Ammon's horn (tissue), 1 donor: ENCODE measurements at places on chromosomes 3 and 15.

DNA sequence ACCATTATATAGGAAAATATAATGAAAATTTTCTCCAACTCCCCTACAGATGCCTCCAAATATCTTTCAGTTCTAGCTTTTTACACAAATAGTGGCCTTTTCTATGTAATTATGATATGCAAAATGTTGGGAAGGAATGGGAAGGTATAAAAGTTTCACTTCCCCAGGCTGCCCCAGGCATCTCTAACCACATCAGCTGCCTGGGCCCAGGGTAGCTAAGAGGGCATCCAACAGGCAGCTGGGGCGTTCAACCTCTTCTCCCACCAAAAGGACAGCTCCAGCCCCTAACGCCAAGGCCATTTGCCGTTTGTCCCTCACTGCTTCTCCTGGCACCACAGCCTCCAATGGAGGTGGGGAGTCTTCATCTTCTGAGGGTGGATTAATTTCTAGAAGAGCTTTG is 188.1 kb upstream of the TSC22D2 start:
- DNase-seq = no peak

DNA sequence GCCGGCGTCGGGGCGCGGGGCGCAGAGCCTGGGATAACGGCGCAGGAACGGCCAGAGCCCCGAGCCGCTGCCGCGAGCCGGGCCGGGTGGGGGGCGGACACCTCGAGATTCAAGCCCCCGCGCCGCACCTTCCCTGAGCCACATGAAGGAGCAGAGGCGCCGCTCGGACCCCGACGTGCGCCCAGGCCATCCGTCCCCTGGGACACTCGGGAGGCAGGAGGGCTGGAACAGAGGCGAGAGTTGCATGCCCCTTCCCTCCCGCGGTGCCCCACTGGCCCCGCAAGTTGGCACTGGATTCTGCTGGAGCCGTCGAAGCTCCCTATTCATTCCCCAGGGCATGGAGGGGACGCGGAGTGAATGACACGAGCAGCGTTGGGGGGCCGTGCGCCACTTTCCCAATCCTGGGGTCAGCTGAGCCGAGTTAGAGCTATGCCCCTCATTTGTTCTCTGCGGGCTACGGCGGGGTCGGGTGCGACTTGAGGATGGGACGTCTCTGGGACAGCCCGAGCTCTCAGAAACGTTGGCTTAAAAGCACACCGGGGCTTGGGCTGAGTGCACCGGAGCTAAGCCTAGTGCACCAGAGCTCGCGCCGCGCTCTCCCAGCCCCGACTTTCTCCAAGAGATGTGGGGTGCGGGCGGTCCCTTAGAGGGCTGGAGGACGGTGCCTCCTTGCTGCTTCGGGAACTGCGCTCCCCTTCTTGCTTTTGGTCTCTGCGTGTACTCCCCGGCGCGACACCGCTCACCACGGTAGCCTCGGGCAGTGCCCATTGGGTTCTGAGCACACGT is 588 bp downstream of the SLC6A1 start:
- DNase-seq = no peak

DNA sequence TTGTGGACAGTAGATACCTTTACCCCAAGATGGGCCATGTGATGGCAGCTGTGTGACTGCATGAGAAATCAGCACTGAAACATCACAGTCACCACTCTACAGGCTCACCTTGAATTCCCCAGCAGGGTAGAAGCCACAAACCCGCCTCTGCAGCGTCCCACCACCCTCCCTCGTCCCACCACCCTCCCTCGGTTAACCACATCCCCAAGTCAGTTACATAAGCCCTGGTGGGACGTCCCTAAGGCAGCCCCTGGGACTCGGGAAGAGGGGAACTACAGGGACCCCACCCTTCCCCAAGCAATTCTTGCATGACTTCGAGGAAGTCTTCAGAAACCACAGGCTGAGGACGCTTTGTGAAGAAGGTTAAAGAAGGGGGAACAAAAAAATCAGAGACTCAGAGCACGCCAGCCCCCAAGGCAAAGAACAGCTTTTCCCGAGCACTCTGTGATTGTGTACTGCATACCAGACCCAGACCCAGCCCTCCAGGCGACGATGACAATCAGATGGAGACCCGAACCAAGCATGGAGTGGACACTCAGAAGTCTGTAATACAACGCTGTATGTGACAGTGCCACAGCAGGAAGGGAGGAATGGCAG is 60.5 kb downstream of the SH3BP5 start:
- DNase-seq = no peak

DNA sequence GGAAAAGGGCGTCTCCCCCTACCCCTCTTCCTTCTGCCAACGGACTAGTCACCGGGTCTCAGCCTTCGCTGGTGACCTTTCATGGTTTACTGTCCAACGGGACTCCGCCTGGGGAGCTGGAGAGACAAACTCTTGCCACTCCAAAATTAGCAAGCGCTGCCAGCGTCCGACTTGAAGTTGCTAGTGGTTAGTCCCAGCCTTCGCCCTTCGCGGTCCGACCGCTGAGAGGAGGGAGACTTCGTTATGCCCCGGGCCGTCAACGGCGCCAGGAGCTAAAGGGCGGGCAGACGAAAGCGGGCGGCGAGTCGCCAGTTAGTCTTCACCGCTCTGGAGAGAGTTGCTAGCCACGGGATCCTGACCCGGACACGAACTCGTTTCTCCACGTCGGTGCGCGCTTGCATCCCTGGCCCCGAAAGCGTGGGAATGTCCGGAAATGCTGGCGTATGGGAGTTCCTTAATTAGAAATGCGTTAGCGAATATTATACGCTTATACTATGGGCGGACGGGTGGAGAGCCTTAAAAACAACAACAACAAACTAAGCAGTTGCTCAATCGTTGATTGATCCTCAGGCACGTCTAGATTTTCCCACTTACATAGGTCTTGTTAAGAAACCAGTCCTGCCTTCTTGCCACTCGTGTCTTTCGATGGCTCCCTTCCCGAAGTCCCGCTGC is 716 bp downstream of the SMC4 start:
- DNase-seq = peak; percentile 15

- DNase-seq = no peak
Observed at GRCh38 chr15:56732886-56733135, 498 bp downstream of the ZNF280D start.

- peak; percentile 40 for DNase-seq
Observed at GRCh38 chr3:32106929-32107362, 526 bp downstream of the GPD1L start.

- no peak for DNase-seq
Observed at GRCh38 chr3:148265841-148266240, 431.9 kb upstream of the AGTR1 start.

DNA sequence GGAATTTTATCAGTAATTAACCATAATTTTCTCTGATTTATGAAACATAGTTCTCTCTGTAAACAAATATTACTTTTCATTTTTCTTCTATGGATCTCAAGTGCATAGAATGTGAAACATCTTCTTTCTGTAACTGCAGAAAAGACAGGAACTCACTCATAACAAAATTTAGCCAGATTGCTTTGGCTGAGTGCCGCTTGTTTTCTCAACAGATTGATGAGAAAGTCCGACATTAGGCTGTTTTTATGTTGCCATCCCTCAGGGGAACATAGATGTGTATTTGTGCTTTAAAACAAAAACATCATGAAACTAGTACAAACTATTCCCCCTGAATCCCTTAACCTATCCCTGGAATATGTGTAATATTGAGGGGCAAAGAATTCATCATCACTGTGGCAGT is 154.2 kb downstream of the B3GALNT1 start:
- DNase-seq = no peak

- no peak for DNase-seq
Observed at GRCh38 chr3:8743021-8743601, 9.5 kb downstream of the CAV3 start.

GRCh38 chr3:25781758-25782594 is 1.3 kb downstream of the NGLY1 start:
- DNase-seq = no peak

GRCh38 chr3:10187290-10187876 is 22.7 kb downstream of the IRAK2 start:
- DNase-seq = peak; percentile 62

- no peak for DNase-seq
Observed at GRCh38 chr15:88658070-88658965, 19.5 kb downstream of the ISG20 start.

DNA sequence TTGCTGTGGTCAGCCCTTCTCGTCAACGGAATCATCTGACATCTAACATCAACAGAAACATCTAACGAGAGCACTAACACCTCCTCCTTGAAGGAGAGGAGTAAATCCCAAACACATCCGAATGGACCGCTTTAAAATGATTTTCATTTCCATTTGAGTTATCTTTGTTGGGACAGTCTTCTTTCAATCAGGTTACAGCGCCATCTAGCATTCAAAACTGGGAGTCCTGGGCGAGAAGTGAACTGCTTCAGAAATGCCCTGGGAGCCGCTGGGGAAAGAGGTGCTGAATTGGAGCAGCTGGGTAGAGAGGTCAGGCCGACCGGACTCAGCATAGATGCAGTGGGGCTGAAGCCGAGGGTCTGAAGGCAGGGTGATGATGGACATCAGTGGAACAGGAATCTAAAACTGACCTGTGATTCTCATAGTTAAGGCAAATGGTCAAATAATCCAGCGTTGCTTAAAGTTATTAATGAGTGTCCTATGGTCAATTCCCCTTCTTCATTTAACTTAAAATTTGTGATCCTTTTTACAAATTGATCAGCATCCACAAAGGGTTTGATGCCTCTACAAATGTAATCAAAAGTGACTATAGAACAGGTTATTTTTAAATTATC is 170.0 kb upstream of the NDN start:
- DNase-seq = peak; percentile 56

DNA sequence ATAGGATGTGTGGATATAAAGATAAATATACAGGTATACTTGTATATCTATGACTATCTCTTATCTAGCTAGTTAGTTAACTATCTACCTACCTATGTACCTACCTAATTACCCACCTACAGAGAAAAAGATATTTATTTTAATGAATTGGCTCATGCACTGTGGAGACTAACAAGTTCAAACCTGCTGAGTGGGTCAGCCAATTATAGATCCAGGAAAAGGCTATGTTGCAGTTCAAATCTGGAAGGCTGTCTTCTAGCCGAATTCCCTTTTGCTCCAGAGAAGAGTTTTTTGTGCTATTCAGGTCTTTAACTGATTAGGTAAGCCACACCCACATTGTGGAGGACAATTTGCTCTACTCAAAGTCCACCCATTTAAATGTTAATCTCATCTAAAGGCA is 335.0 kb downstream of the GRM7 start:
- DNase-seq = no peak

DNA sequence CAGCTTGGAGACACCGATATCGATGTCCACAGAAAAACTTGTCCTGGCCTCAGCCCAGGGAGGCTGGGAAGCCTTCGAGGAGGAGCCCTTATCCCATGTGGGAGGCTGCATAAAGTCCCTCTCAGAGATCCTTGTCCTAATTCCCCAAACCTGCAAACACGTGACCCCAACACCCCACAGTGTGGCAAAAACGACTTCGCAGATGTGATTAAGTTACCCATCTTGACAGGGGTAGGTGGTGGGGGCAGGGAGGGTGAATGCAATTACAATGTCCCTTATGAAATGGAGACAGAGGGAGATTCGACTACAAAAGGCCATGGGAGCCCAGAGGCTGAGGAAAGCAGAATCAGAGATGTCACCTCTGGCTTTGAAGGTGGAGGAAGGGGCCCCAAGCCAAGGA is 2.3 kb upstream of the TLR9 start:
- DNase-seq = no peak

DNA sequence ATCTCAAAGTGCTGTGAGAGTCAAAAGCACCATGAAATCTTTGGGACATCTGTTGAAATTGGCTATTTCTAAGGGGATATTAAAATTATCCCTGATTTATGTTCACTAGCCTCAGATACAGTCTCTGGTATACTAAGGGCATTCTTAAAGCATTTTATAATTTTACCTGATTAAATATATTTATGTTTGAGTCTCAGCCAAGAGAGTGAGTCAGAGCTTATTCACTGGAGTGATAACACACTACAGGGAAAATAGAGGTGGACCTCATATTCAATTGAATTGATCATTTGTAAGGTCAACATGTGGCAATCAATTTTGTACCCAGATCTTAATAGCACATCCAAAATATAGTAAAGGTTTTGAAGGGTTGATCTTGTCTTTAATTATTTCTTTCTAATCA is 733.6 kb downstream of the EPHA3 start:
- no peak for DNase-seq

DNA sequence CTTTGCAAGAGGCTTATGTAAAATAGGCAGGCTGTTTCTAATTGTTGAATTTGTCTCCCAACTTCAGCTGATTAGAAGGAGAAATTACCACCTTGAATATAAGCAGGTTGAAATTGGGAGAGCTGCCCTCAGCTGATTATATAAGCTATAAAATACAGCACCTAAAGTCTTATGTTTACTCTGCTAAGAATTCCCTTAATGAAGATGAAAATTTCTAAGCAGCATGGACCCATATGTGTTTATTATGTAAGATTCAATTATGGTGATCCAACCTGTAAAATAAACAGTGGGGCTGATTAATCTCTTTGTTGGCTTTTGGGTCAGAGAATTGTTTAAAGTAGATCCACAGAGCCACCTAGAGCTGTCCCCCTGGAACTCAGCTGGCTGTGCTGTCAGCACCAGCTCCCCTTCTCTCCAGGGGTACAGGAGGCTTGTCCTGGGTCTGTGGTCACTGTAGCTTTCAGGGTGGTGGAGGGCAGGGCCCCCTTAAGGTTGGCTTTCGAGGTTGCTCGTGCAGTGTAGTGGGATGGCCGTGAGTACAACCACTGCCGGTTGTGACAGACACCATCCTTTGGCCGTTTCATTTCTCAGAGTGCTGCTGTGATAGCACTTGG is 9.5 kb downstream of the SLCO3A1 start:
- no peak for DNase-seq

DNA sequence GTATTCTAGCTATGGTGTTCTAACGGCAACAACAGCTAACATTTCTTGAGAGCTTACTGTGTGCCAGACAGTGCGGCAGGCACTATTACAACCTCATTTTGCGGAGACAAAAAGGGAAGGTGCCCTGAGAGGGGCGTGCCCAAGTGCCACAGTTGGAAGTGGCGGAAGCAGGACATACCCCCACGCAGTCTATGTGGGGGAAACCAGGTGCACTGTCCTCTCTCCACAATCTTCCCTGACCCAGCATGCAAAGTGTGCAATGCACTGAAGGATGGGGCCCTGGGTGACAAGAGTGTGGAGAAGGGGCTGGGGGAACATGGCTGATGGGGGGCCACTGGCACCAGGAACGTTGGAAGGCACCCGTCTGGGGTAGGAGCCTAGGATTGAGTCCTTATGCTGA is 8.6 kb downstream of the ANP32A start:
- DNase-seq = no peak

- DNase-seq = no peak
Observed at GRCh38 chr3:51935886-51936755, 5.6 kb downstream of the RRP9 start.

- DNase-seq = no peak
Observed at GRCh38 chr15:63981596-63982320, 64.5 kb downstream of the DAPK2 start.

GRCh38 chr15:68934341-68934740 is 4.0 kb downstream of the SPESP1 start:
- DNase-seq = no peak

DNA sequence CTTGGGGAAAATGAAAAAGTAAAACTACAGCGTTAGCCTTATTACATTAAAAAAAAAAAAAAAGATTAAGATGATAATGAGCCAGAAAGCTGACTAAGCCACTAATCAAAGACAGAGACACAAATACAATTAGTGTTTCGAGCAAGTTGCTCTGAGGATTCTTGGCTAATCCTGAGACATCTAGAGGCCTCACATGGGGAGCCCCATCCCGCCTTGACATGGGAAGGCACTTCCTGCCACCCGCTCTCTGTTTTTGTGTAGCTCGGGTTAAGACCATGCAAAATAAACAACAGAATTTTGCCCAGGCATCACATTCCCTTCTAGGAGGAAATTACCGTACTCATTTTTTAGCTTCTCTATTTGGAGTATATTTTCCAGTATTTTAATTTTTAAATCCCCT is 15.3 kb downstream of the HESX1 start:
- DNase-seq = no peak
